Uterus (tissue), 4 donors: ENCODE measurements at places on chromosomes 12 and 14. TPM values are rescaled to one million over a fixed set of nuclear protein-coding genes. Genes with fewer than 3 reads are reported as not detected.
A peak's percentile ranks its signal among the peaks of the same experiment; 100 is the strongest.

GRCh38 chr12:14284184-14284722 is 81.2 kb upstream of the ATF7IP start:
- no peaks in the 10 kb centered on the region for H3K27me3 ChIP-seq
- peak overlapping the region; percentile 62 for H3K27ac ChIP-seq
- H3K36me3 ChIP-seq, result no peaks in the 10 kb centered on the region
- no peak overlapping the region for H3K4me3 ChIP-seq
- H3K4me1 ChIP-seq, result no peaks in the 10 kb centered on the region

DNA sequence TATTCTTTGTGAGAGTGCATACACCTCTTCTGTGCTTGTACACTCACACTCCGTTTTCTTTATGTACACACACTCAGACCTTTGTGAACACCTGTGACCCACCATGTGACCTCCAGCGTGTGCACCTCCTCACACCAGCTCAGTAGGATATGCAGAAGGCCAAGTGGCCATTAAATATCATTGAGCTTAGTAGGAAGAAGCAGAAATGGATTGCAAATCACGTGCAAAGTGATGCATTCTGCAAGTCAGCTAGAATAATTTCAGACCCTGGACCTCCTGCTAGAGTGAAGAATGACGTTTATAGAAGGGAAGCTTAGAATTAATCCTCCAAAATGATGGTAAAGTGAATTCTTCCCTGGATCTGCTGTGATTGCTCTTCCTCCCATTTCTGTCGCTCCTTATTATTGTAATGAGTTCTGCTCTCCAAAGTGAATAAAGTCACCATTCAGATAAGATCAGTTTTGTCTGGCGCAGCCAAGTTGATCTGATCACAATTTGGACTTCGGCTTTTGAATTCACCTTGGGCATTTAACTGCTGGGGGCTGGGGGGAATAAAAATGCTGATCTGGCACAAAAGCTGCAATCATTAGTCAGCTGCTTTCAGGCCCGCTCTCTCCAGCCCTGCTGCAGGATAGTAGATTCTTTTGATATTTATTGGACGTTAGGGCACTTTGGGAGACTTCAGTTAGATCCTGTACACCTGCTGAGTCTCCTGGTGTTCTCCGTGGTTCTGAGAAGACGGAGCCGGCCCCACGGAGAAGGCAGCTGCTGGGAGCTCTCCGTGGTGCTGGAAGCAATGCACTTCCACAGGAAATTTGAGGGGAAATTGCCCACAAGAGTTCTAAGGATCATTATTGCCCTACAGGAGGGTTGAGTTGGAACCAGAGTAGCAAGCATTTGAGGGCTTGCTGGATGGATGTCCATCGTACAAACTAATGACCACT is 12.4 kb upstream of the NRXN3 start:
- no peaks in the 10 kb centered on the region for H3K27me3 ChIP-seq
- no peak for DNase-seq
- no peaks in the 10 kb centered on the region for H3K36me3 ChIP-seq
- H3K4me3 ChIP-seq, result no peak overlapping the region

GRCh38 chr12:29167445-29167844 is 18.4 kb downstream of the FAR2 start:
- no peaks in the 10 kb centered on the region for H3K27me3 ChIP-seq
- no peaks in the 10 kb centered on the region for H3K36me3 ChIP-seq
- H3K27ac ChIP-seq, result no peak overlapping the region
- no peak overlapping the region for H3K4me3 ChIP-seq

- no peak overlapping the region for H3K27ac ChIP-seq
- no peak overlapping the region for H3K4me3 ChIP-seq
- H3K36me3 ChIP-seq, result no peaks in the 10 kb centered on the region
- DNase-seq, result no peak
- H3K4me1 ChIP-seq, result no peaks in the 10 kb centered on the region
These were observed 25.4 kb upstream of the CCDC198 start for GRCh38 chr14:57519043-57519442.

GRCh38 chr14:89481196-89481595 is 64.2 kb upstream of the FOXN3 start:
- H3K36me3 ChIP-seq, result no peaks in the 10 kb centered on the region
- no peaks in the 10 kb centered on the region for H3K4me1 ChIP-seq
- no peak for DNase-seq
- H3K4me3 ChIP-seq, result no peak overlapping the region
- no peaks in the 10 kb centered on the region for H3K27me3 ChIP-seq

GRCh38 chr12:25083211-25083610 is 111.7 kb downstream of the DNAI7 start:
- H3K27ac ChIP-seq, result no peak overlapping the region
- no peaks in the 10 kb centered on the region for H3K4me1 ChIP-seq
- H3K4me3 ChIP-seq, result no peak overlapping the region
- H3K27me3 ChIP-seq, result no peaks in the 10 kb centered on the region

DNA sequence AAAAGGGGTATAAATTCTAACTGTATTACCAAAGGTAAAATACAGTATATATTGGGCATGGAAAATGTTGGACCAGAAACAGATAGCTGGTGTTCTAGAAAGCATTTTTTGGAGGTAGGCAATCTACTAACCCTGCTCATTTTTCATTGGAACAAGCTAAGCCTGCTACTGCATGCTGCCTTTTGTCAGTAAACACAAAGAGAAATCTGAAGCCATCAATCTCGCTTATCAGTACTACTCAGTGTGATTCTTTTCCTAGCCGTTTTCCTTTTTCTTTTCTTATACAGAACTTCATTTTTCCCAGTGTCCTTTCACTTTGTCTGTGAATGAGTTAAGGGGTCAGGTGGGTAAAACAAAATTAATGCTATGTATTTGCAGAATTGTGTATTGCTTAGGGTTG is 312.3 kb downstream of the NPAS3 start:
- no peak overlapping the region for H3K27ac ChIP-seq
- no peak for DNase-seq
- H3K36me3 ChIP-seq, result no peaks in the 10 kb centered on the region

GRCh38 chr14:73258076-73258475 is 20.8 kb downstream of the PAPLN start:
- H3K4me3 ChIP-seq, result no peak overlapping the region
- H3K27ac ChIP-seq, result no peak overlapping the region
- DNase-seq, result no peak
- no peaks in the 10 kb centered on the region for H3K36me3 ChIP-seq
- H3K4me1 ChIP-seq, result no peaks in the 10 kb centered on the region
- no peaks in the 10 kb centered on the region for H3K27me3 ChIP-seq

GRCh38 chr14:52395728-52396127 is 81.6 kb downstream of the PTGER2 start:
- H3K4me3 ChIP-seq, result no peak overlapping the region
- DNase-seq, result no peak
- H3K4me1 ChIP-seq, result peaks cover 5% of the 10 kb centered on the region

DNA sequence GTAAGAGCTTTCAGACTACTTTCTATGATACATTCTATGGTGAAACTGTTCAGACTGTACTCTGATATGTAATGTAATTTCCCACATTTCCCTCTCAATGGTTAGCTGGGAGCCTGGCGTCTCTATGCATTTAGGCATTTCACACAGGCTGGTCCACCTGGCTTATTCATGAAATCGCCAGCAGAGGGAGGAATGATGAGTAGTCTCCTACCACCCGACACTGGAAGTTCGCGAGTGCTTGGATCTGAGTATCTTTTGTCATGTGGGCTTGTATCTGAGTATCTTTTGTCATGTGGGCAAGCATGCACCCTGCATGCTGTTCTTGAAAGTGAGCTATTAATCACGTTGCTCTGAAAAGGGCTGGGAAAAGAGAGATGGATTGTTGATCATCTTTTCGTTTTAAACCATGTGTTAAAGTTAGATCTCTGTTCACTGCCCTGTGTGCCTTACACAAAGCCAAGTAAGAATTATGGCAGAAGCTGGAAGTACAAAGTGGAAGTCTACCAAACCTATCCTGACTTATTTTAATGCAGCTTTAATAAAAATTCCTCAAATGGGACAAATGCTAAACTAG is 235.0 kb downstream of the ATP23 start:
- no peak overlapping the region for H3K4me3 ChIP-seq
- DNase-seq, result no peak
- H3K27me3 ChIP-seq, result no peaks in the 10 kb centered on the region
- H3K36me3 ChIP-seq, result no peaks in the 10 kb centered on the region

GRCh38 chr14:76497550-76498462 is 121.9 kb downstream of the ESRRB start:
- H3K4me3 ChIP-seq, result no peak overlapping the region
- DNase-seq, result no peak
- H3K27ac ChIP-seq, result no peak overlapping the region
- H3K27me3 ChIP-seq, result no peaks in the 10 kb centered on the region
- H3K4me1 ChIP-seq, result no peaks in the 10 kb centered on the region

- H3K4me1 ChIP-seq, result no peaks in the 10 kb centered on the region
- no peaks in the 10 kb centered on the region for H3K36me3 ChIP-seq
- H3K27me3 ChIP-seq, result no peaks in the 10 kb centered on the region
- no peak overlapping the region for H3K4me3 ChIP-seq
- H3K27ac ChIP-seq, result no peak overlapping the region
These were observed 51.4 kb downstream of the VCPKMT start for GRCh38 chr14:50064993-50065392.

GRCh38 chr12:48601013-48601756 is 31.3 kb upstream of the LALBA start:
- no peak for DNase-seq
- H3K27ac ChIP-seq, result no peak overlapping the region
- H3K27me3 ChIP-seq, result no peaks in the 10 kb centered on the region
- no peaks in the 10 kb centered on the region for H3K4me1 ChIP-seq
- no peak overlapping the region for H3K4me3 ChIP-seq

DNA sequence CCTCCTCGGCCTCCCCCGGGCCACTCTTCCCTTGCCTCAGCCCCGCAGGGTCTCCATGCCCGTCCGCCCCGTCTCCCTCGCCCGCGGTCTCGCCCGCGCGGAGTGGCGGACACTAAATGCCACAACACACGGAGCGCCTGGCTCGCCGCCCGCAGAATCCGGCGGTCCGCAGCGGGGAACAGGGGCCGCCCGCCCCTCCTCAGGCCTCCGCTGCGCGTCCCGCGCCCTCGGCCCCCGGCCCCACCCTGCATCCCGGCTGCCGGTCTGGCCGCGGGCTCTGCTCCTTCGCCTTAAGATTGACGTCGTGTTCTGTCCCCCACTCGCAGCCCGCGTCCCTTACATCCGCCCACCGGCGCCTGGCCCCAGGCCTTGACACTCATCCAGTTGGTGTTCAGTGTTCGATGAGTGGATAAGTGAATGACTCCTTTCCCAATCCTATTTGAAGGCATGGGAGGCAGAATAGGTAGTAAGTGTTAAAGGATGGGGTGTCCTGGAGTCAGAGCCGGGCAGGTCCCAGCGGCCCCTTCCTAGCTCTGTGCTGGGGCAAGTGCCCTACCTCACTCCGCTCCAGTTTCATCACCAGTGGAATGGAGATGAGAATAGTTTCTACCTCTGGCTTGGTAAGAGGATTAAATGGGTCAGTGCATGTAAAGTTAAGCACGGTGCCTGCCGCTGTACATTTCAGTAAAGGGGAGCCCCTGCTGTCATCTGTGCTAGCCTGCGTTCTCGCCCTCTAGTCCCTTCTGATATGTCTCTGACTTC is 622 bp downstream of the TECPR2 start:
- peaks cover 8% of the 10 kb centered on the region for H3K4me1 ChIP-seq
- no peaks in the 10 kb centered on the region for H3K27me3 ChIP-seq
- no peaks in the 10 kb centered on the region for H3K36me3 ChIP-seq
- peak overlapping the region; percentile 77 for H3K4me3 ChIP-seq
- H3K27ac ChIP-seq, result peak overlapping the region; percentile 83

DNA sequence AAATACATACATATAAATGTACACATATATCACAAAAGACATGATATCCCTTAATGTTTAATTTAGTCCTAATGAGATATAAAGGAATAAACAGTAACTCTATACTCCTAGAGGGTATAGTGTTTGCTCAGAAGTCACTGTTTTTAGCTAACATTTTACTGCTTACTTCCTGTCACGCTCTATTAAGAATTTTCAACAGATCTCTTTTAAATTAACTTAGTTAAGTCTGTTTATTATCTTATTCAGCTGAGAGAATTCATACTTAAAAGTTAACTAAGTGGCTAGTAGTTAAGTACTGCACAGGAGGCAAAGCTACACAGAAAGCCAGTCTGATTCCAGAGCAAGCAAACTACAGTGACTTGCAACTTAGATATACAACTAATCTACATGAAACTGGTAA is 39.9 kb downstream of the GXYLT1 start:
- no peak overlapping the region for H3K27ac ChIP-seq
- no peaks in the 10 kb centered on the region for H3K4me1 ChIP-seq
- H3K36me3 ChIP-seq, result no peaks in the 10 kb centered on the region
- H3K27me3 ChIP-seq, result no peaks in the 10 kb centered on the region

DNA sequence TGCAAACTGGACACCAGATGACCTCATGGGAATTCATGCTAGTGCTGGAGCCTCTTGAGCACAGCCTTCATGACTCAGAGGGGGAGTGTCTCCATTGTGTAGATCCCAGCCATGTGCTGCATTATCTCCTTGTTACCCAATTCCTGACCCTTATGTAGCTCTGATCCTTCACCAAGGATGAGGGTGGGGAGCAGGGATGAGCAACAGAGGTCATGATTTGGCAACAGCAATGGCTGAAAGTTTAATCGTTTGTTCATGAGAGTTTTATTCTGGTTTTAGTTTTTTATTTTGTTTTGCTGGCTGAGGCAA is 9.5 kb upstream of the BDKRB1 start:
- H3K4me1 ChIP-seq, result no peaks in the 10 kb centered on the region
- H3K27ac ChIP-seq, result no peak overlapping the region
- DNase-seq, result peak; percentile 50
- no peaks in the 10 kb centered on the region for H3K27me3 ChIP-seq
- H3K36me3 ChIP-seq, result no peaks in the 10 kb centered on the region

DNA sequence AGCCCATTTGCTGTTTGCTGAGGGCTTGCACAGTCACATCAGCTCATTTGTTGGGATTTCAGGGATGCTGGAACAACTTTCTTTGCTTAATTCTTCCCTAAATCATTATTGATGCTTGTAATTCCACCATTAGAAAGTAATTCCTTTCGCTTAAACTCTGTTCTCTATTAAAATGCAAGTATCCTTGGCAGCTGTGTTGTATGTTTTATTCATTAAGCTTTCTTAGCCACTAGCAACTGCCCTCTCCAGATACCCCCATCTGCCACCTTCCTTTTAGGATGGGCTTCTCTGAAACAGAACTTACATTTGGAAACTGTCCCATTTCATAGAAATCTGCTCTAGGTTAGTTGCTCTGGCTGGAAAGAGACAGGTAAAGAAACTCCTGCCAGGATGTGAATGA is 43.7 kb downstream of the ADCK1 start:
- no peaks in the 10 kb centered on the region for H3K4me1 ChIP-seq
- H3K4me3 ChIP-seq, result no peak overlapping the region
- H3K36me3 ChIP-seq, result no peaks in the 10 kb centered on the region
- no peak for DNase-seq
- no peak overlapping the region for H3K27ac ChIP-seq

- H3K36me3 ChIP-seq, result no peaks in the 10 kb centered on the region
- H3K27me3 ChIP-seq, result no peaks in the 10 kb centered on the region
- peaks cover 5% of the 10 kb centered on the region for H3K4me1 ChIP-seq
- H3K27ac ChIP-seq, result no peak overlapping the region
These were observed 98.4 kb upstream of the SLC38A2 start for GRCh38 chr12:46470975-46471374.

GRCh38 chr12:91507754-91508153 is 325.1 kb upstream of the DCN start:
- no peaks in the 10 kb centered on the region for H3K27me3 ChIP-seq
- no peak overlapping the region for H3K27ac ChIP-seq
- no peaks in the 10 kb centered on the region for H3K4me1 ChIP-seq
- DNase-seq, result no peak

The RAB21 gene
- total RNA-seq, result 10.6 TPM

The SLC35F4 gene
- not detected for total RNA-seq

The LBHD2 gene
- total RNA-seq, result not detected

The SMOC1 gene
- total RNA-seq, result not detected
